Neural cell (in vitro differentiated cells): ENCODE measurements at places on chromosomes 5 and 9. TPM values are rescaled to one million over a fixed set of nuclear protein-coding genes. Genes with fewer than 3 reads are reported as not detected.

The MAN2A1 gene
- 4.4 and 5.7 TPM in 2 replicates for polyA plus RNA-seq

The PCDHGA7 gene
- polyA plus RNA-seq, result not detected in 2 replicates

The CCL27 gene
- 0.82 and 2.9 TPM in 2 replicates for polyA plus RNA-seq

The MYO10 gene
- 3.1 and 3.2 TPM in 2 replicates for polyA plus RNA-seq

The OBP2B gene
- polyA plus RNA-seq, result not detected in 2 replicates

The PLEKHG4B gene
- 0.32 and 0.78 TPM in 2 replicates for polyA plus RNA-seq

The HTR4 gene
- 0.24 TPM in 1 of 2 replicates, not detected in the other for polyA plus RNA-seq

The PARP8 gene
- polyA plus RNA-seq, result 29.9 and 58.0 TPM in 2 replicates

The SEMA5A gene
- polyA plus RNA-seq, result 3.2 and 4.3 TPM in 2 replicates

The DMRT3 gene
- not detected in 2 replicates for polyA plus RNA-seq

The SLC25A2 gene
- not detected in 2 replicates for polyA plus RNA-seq

The SCGB3A2 gene
- not detected in 2 replicates for polyA plus RNA-seq

The SPATA6L gene
- 0.58 and 0.89 TPM in 2 replicates for polyA plus RNA-seq

The CSF1R gene
- polyA plus RNA-seq, result not detected in 2 replicates

The CKS2 gene
- 40.2 and 48.5 TPM in 2 replicates for polyA plus RNA-seq

The SLC6A18 gene
- polyA plus RNA-seq, result not detected in 2 replicates

The ARL14EPL gene
- polyA plus RNA-seq, result 0.24 TPM in 1 of 2 replicates, not detected in the other

The TLR4 gene
- 0.07 and 0.74 TPM in 2 replicates for polyA plus RNA-seq

The RETREG1 gene
- polyA plus RNA-seq, result 20.4 and 25.4 TPM in 2 replicates

The BTNL9 gene
- polyA plus RNA-seq, result 13.9 and 18.7 TPM in 2 replicates

The SLCO6A1 gene
- not detected in 2 replicates for polyA plus RNA-seq

The UGT3A1 gene
- not detected in 2 replicates for polyA plus RNA-seq

The GMCL2 gene
- polyA plus RNA-seq, result not detected in 2 replicates

The AGGF1 gene
- polyA plus RNA-seq, result 36.8 and 41.2 TPM in 2 replicates

The LRRTM2 gene
- polyA plus RNA-seq, result 5.9 and 6.1 TPM in 2 replicates

The MAMDC2 gene
- 0.30 and 0.56 TPM in 2 replicates for polyA plus RNA-seq

The SHC3 gene
- 20.1 and 22.9 TPM in 2 replicates for polyA plus RNA-seq

The GRM6 gene
- polyA plus RNA-seq, result not detected in 2 replicates

The TRIM7 gene
- polyA plus RNA-seq, result 1.4 and 2.1 TPM in 2 replicates

The TNFSF15 gene
- polyA plus RNA-seq, result not detected in 2 replicates

The FABP6 gene
- polyA plus RNA-seq, result 3.6 TPM in 1 of 2 replicates, not detected in the other

The ITGA2 gene
- 0.20 and 0.34 TPM in 2 replicates for polyA plus RNA-seq

The BRD3OS gene
- 49.5 and 55.7 TPM in 2 replicates for polyA plus RNA-seq

The BTNL3 gene
- not detected in 2 replicates for polyA plus RNA-seq

The PHYHD1 gene
- not detected in 2 replicates for polyA plus RNA-seq

The SLC2A6 gene
- polyA plus RNA-seq, result 11.5 and 17.9 TPM in 2 replicates

The GABBR2 gene
- polyA plus RNA-seq, result 7.1 and 8.7 TPM in 2 replicates
